ENCODE measurements at places on chromosomes 11 and 22. TPM values are rescaled to one million over a fixed set of nuclear protein-coding genes. Genes with fewer than 3 reads are reported as not detected.

C11orf87 gene
- total RNA-seq: not detected

ART1 gene
- not detected for total RNA-seq

KCNJ4 gene
- not detected for total RNA-seq

MYO7A gene
- 9.1 TPM for total RNA-seq

UBE2L6 gene
- total RNA-seq: 15.8 TPM

KCNK7 gene
- total RNA-seq: 1.2 TPM

CCDC15 gene
- 1.6 TPM for total RNA-seq

DBX1 gene
- not detected for total RNA-seq

ART5 gene
- total RNA-seq: 0.57 TPM

TMA7B gene
- not detected for total RNA-seq

MS4A1 gene
- 0.99 TPM for total RNA-seq
